ENCODE measurements at places on chromosomes 1 and 21.

DNA sequence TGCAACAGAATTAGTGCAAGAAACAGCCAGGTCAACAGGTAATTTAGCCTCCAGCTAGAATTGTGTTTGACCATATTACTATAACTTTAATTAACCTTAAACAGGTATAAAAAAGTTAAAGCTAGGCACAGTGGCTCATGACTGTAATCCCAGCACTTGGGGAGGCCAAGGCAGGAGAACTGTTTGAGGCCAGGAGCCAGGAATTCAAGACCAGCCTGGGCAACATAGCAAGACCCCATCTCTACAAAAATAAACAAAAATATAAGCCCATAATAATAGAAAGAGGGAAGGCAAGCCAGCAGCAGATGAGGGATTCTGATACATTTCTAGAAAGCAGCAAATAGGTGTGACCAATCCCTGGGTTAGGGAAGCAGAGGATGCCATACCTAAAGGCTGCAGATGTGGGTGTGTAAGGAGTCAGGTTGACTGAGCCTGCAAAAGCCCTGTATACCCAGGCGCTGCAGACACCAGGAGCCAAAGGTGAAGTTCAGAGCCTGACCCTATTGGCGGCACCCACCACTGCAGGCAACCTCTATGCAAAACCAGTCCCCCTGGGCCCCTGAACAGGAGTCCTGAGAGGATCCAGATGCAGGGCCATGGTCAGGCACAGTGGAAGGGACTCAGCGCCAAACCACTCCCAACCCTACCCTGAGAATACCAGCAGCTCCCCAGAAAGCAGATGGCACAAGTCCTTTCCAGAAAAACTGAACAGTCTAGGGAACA, 19.3 kb upstream of the LSS start:
- no peak for DNase-seq

DNA sequence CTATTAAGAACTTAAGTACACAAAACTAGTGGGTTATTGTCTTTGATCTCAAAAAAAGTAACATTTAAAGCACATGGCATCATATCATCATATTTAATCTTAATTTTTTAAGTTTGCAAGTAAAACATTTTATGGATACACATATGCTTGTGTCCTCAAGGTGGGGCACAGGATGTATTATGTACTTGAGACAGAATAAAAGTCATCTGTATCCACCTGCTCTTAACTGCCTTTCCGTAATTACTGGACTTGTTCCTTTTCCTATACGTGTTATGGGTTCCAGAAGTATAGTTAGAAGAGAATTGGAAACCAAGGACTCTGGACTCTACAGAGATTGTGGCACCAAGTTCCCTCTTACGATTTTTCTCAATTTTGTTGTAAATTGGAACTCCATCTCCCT, 79.4 kb downstream of the FCRL5 start:
- DNase-seq = no peak

- DNase-seq = no peak
These were observed 98.1 kb upstream of the ZNF678 start for GRCh38 chr1:227465256-227465655.

- peak; percentile 64 for DNase-seq
These were observed 69.8 kb downstream of the MPZL1 start for GRCh38 chr1:167791281-167792187.

GRCh38 chr1:30322859-30323257, 400.5 kb downstream of the MATN1 start:
- no peak for DNase-seq

DNA sequence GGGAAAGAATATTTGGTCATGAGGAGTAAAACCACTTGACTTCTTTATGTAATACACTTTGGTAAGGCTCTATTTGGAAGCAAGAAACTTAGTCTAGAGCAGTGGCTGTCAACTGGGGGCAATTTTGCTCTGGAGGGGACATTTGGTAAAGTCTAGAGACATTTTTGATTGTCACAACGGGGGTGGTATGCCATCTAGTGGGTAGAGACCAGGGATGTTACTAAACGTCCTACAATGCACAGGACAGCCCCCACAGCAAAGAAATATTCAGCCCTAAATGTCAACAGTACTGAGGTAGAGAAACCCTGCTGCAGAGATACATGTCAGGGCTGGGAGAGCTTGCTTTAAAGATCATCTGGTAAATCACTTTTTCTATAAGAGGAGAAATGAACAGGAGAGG, 13.5 kb downstream of the FUCA1 start:
- no peak for DNase-seq

DNA sequence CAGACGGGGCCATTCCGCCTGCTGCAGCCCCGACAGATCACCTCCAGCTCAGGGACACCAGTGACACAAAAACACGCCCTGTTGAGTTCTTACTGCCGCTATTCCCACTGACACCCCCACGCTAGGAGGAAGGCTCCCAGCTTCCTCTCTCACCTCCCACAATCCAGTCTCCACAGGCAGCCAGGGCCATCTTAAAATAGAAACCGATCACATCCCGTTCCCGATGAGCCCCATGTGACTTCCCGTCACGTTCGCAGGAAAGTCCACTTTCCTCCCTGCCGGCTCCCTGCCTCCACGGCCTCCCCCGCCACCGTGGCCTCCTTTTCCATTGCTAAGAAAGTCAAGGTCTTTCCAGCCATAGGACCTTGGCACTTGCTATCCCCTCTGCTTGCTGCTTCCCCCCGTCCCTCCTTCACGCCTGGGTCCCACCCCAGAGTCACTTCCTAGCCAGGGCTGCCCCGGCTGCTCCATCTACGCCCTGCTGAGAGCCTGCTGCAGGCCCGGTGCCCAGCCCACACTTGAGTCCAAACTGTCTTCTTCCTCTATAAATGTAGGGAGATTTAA, 24.0 kb upstream of the DDOST start:
- DNase-seq = no peak

GRCh38 chr1:43220905-43221778, 48.6 kb upstream of the TMEM125 start:
- no peak for DNase-seq

DNA sequence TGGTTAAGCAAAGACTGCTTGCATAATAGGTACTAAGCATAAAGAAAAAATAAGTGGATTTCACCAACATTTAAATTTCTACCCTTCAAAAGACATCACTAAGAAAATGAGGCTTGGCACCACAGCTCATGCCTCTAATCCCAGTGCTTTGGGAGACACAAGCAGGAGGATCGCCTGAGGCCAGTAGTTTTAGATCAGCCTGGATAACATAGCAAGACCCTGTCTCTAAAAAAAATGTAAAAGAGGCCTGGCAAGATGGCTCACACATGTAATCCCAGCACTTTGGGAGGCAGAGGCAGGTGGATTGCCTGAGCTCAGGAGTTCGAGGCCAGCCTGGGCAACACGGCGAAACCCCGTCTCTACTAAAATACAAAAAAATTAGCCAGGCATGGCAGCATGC, 73.0 kb downstream of the PIGK start:
- DNase-seq = no peak

DNA sequence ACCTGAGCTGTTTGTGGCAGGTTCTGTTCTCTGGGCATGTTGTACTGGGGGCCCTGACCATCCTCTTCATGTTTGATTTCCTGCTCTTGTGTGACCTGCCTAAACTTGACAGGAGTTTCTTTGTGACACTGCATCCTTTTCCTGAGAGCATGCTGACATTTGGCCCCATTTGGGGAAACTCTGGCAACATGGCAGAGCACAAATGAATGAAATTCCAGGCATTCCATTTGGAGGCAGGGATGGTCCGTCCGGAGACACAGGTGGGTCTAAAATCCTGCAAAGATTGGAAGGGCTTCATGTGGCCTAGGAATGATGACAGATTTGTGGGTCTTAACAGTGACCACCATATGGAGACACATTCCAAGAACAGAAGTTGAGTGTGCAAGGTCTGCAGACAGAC, 184.0 kb downstream of the FCRL5 start:
- DNase-seq = no peak

- DNase-seq = no peak
These were observed 12.6 kb downstream of the MEGF6 start for GRCh38 chr1:3598522-3599285.

GRCh38 chr1:237851210-237851845, 39.4 kb downstream of the ZP4 start:
- no peak for DNase-seq

DNA sequence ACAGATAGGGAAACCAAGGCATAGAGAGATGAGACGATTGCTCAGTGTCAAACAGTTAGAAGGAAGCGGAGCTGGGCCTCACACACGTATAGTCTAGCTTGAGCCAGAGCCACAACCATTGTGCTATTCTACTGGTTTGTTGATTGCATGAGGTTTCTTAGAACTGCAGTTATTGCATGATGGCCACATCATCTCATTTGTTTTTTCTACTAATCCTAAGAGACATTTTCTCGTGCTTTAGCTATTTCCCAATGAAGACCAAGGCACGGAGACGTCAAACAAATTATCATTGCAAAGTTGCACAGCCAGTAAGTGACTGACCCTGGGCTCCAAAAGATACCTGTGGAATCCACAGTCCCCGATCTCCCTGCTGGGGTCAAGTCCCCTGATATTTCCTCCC, 25.1 kb upstream of the ZNF362 start:
- no peak for DNase-seq

- DNase-seq = no peak
These were observed 16.0 kb downstream of the IQGAP3 start for GRCh38 chr1:156556354-156556753.

- DNase-seq = no peak
These were observed 190.5 kb downstream of the SEC16B start for GRCh38 chr1:177779166-177779965.

DNA sequence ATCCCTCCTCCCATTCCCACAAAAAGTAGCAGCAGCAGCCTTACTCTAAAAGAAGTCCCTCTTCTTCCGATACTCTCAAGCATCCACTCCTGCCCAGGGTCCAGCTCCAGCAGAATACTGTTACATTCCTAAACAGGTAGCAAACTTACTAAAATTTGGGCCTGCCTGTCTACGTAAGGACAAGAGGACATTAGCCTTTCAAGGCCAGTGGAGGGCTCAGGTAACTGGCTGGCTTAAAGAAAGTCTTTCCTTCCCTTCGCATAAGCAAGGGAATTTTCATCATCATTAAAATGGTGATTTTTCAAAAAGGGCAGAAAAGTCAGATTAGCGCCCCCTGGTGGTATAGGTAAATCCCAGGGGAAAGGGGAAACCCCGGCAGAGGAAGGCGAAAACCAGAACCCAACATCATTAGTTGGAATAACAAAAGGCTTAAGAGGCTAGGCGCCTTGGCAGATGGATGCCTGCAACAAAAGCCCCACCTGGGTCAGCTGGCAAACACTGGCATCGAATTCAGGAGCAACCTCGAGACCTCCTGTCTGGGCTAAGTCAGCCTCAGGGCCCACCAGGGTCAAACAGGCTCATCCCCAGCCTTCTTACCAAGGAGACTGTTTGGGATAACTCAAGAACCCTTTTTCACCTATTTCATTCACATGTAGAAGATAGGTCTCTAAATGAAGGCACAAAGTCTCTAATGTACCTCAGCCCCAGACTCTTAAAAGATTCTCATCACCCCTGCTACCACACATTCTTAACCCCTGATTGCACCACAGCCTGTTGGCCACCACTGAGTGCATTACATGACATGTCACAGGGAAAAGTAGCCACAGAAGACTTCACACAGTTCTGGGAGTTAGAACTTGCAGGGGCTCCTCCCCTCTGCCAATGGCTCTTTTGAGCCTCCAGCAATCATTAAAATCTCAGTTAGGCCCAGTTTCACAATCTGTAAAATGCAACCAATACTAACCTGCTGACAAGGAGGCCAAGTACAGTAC, 36.7 kb downstream of the ERI3 start:
- no peak for DNase-seq

- no peak for DNase-seq
These were observed 14.0 kb upstream of the UMODL1 start for GRCh38 chr21:42056996-42057689.

- no peak for DNase-seq
These were observed 670 bp downstream of the ST3GAL3 start for GRCh38 chr1:43708002-43708410.

GRCh38 chr1:160858097-160858496, 4.6 kb downstream of the CD244 start:
- DNase-seq = no peak

GRCh38 chr1:109668123-109668775, 392 bp downstream of the GSTM2 start:
- DNase-seq = no peak

- peak; percentile 68 for DNase-seq
These were observed 19.7 kb downstream of the CDK18 start for GRCh38 chr1:205523891-205524793.

GRCh38 chr1:12031039-12031980, 12.0 kb downstream of the MIIP start:
- no peak for DNase-seq

GRCh38 chr1:109112652-109113285, 1.1 kb upstream of the ELAPOR1 start:
- peak; percentile 98 for DNase-seq

DNA sequence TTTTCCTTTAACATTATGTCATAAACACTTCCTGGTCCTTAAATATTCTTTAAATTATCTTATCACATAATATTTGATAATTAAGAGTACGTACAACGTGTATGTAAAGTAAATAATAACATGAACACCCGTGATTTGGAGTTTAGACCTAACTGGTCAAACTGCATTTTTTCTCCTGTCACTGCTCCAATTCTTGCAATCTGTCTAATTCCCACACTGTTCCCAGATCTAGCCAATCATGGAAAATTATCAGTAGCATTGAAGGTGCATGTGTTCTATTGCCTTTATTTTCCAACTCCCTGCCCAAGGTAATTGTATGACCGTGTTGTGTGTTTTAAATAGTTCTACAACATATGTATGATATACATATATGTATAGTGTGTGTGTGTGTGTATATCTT, 2.1 kb upstream of the PM20D1 start:
- no peak for DNase-seq

- DNase-seq = no peak
These were observed 13.6 kb downstream of the TTC39A start for GRCh38 chr1:51316846-51317120.

DNA sequence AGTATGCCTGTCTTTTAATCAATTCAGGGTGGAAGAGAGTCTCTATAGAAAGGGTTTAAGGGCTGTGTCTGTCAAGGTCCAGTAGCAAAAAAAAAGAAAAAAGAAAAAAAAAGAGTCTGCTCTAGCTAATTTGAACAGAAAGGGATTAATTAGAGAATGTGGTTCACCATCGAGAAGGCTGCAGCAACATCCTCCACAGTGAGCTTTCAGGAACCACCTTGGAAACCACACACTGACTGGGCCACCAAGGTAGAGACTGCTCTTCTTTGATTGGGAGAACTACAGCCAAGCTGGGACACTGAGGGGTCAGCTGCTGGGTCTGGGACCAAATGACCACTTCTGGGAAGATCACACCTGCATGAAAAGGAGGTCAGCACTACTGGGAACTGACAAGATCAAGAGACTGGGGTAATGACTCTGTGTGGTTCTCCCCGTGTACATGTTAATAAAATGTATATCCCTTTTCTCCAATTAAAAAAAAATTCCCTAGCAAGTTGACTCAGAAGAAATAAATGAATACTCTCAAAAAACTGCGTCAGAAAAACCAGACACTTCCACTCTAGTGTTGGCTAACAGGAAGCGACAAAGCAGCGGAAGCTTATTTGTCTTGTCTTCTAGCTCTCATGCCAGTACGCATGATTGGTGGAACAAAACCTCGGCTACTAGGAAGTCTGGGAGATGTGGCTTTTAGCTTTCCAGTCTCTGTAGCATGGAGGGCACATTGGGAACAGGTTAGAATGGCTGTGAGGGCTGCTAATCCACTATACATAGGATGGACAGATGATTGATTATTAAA, 60.0 kb upstream of the IVNS1ABP start:
- DNase-seq = no peak

Measured in omental fat pad (tissue), 4 donors.